ENCODE measurements at places on chromosomes 6 and 20.
A peak's percentile ranks its signal among the peaks of the same experiment; 100 is the strongest.

DNA sequence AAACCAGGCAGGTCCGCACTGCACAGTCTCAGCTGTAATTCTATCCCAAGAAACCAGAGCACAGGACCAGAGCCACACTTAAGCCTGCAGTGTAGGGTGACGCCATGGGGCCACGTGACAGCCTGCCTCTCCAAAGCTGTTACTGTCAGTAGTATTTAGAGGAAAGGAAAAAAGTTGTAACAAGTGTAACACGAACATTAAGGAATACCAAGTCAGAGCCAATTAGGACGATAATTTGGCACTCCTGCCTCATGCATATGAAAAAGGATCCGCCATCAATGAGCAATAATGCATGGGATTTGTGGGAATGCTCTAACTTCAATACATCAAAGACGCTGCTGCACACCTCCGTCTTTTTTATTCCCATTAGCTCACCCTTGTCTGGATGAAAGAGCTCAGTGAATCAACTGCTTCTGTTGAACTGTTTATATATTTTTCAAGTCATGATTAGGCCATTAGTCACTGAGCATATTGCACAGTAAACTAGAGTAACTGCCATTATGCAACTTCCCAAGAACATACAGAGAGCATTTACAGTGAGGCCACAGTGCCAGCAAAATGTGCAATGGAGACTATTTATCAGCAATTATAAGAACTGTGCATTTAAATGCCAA lies 79.9 kb downstream of the ATXN1 start:
- no peak for DNase-seq

DNA sequence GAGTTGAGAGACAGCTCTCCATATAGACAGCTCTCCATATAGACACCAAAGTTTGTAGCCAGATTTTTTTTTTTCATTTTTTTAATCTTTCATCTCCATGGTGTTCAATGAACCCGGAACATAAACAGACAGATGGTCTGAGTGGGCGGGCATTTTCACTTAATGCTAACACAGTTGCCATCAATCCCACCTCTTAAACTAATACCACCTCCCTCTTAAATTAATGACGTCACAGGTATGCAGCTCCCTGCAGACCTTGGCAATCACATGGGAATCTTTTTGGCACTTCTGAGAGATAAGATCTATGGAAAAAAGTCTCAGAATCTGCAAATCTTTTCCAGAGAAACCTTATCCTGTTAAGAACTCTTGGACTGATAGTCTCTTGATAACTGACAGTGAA lies 43.2 kb downstream of the PFDN4 start:
- DNase-seq: no peak

- peak; percentile 78 for DNase-seq
Observed at GRCh38 chr20:5569021-5569420, 181.2 kb upstream of the SHLD1 start.

DNA sequence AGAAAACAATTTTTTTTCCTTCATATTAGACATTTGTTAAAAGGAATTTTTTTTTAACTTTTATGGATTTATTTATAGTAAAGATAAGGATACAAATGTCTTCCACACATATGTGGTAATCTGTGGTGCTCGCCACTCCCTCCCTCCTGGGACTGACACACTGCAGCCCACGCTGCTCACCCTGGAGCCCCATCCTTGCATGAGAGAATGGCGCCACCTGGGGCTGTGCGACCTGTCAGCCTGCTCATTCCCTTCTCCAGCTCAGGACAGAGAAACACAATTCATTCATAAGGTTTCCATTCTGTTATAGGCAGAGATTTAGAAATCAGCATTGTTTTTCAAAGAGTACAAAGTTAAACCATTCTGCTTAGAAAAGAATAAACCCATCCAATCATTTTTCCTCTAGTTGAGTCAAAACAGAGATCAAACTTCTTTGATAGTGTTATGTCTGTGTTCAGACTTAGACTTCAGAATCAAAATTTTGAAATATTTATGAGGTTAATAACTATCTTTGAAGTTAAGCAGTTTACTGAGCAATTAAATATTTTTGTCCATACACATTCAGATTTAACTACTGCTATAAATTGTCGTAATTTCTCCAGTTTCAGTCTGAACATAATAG lies 42.8 kb upstream of the DYNLRB1 start:
- DNase-seq: peak; percentile 28

DNA sequence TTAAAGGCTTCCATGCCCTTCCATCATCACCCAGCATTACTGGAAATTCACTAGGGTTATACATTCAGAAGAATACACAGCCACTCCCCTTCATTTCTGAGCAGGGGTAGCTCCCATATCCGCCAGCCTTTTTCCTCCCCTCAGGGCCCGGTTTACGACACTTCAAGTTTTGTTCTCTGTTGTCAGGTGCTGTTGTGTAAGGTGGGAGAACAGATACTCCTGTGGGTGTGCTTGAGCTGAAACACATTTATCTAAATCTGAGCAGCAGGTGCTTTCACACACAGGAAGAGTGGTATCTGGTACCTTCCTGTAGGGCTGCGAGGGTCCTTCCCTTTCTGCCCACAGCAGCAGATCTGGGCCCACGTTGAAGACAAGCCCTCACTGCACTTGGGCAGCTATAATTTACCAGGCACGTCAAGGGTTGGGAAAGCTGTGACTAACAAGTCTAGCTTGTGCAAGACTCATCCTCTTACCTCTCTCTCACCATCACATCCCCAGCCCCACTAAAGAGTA lies 215.8 kb upstream of the RREB1 start:
- DNase-seq: no peak

GRCh38 chr20:38135651-38136420 lies 29.2 kb downstream of the TGM2 start:
- no peak for DNase-seq

- no peak for DNase-seq
Observed at GRCh38 chr6:95285881-95286280, 291.5 kb upstream of the MANEA start.

DNA sequence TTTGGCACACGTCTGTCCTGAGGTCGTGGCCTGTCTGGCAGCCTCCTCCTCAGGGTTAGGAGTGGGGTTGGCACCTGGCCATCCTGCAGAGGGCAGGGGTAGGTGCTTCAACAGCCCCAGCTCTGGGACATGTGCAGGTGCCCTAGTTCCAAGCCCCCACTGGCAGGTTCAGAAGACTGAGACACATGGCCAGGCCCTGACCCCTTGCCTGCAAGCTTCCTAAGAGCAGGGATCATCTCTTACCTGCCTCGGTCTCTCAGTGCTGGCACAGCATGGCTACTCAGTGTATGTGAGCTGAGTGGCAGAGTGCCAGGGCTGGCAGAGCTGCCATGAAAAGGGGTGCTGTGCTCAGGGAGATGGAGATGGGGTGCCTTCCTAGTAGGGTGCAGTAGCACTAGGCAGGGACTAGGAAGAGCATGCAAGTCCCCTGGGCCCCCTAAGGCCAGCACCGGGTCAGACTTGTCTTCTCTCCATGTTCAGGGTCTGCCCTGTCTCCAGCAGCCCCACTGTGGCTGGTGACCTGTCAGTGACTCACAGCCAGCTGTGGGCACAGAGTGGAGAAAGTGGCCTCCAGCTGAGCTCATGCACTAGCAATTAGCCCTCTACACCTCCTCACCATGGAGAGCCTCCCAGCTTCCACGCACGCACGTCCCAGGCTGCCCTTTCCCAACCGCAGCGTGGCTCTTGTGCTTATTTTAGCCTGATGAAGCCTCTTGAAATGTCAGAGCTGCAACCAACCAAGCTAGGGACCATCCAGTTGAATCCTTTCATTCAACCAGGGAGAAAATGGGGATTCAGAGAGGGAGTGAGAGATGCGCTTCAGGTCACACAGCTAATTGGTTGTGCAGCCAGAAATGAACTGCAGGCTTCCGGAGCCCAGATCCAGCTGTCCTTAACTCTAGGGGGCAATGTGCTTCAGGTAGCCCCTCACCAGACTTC lies 116.6 kb downstream of the MRPL14 start:
- no peak for DNase-seq

DNA sequence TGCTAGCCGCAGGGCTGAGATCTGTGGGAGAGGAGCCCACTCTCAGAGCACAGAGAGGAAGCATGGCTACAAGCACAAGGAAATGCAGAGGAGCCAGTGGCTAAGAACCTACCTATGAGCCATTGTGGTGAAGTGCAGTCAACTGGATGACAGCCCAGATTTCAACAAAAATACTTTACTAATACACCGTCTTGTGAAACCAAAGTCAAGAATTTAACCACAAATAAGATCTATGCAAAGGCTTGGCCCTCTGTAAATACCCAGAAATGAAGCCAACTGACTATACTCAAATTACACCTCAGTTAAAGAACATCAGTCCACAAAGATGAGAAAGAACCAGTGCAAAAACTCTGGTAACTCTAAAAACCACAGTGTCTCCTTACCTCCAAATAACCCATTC lies 40.1 kb upstream of the PTCHD4 start:
- no peak for DNase-seq

- no peak for DNase-seq
Observed at GRCh38 chr20:11813106-11813890, 104.4 kb upstream of the BTBD3 start.

DNA sequence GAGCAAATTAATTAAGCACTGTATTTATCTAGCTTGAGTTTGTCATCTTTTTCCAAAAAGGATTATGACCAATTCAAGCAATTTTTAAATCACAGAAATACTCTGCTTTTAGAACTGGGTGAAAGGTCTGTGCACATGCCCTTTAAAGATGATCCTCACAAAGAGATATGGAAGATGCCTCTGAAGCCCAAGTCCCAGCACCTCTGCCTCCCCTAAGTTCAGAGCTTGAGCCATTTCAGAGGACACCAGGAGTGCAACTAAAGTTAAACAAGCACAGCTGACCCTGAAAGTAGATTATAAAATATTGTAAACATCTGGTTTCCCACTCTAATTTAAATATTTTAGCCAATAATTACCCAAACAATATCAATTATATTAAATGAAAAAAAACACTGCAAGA lies 139.5 kb upstream of the BEND6 start:
- DNase-seq: no peak

GRCh38 chr6:83371423-83371822 lies 59.4 kb downstream of the ME1 start:
- no peak for DNase-seq

DNA sequence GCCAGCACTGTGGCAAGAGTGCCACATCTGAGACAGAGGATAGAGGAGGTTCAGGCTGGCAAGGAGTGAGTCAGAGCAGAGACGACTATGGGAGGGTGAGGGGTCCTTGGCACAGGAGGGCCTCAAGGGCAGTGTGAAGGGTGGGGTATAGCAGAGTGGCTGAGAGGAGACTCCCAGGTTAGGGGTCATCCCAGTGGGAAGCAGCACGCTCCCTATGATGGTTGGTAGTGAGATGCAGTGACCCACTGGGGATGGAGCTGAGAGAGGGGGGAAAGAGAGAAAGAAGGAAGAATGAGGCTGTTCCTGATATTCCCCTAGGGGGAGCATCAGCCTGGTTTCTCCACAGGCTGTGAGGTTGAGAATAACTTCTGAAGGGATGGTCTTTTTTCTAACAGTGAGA lies 97.3 kb downstream of the INSM1 start:
- no peak for DNase-seq

GRCh38 chr6:12844284-12845223 lies 128.0 kb downstream of the PHACTR1 start:
- DNase-seq: no peak

DNA sequence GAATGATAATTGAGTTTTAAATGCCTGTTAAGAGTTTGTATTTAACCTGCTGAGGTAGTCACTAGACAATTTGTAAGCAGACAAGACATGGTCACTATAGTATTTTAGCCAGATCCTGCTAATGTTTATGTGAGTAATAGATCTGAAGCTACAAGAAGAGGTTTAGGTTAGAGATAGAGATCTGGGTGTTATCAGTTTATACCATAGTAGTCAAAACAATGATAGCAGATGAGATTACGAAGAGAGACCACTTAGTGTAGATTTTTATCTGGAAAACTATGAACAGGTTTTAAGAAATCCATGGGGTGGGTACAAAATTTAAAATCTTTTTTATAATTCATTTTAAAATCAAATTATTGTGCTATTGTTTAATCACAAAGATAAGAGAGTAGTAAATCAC lies 47.5 kb downstream of the PHIP start:
- no peak for DNase-seq

- DNase-seq: no peak
Observed at GRCh38 chr6:88763160-88763559, 200.3 kb downstream of the RNGTT start.

DNA sequence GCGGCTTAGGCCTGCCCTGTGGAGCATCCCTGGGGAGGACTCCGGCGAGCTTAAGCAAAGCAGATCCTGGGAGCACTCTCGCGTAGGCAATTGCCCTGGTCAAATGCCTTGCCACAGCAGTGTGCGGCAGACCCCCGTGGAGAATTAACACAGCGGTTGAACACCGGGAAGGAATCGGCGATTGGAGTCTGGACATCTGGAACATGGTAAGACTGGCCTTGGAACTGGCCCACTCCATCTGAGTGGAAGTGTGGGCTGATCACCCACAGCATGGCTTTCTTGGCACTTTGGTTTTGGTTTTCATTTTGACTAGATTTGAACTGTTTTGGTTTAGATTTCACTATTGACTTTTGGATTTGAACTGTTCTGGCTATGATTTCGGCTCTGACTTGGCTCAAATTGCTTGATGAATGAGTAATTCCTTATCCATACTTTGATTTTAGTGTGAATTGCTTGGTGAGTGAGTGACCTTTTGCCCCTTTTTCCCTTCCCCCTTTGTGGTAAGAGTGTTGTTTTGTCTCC lies 300.7 kb downstream of the RNGTT start:
- no peak for DNase-seq

- DNase-seq: no peak
Observed at GRCh38 chr6:157537556-157537955, 156.6 kb downstream of the ZDHHC14 start.

GRCh38 chr6:88775866-88776571 lies 187.4 kb downstream of the RNGTT start:
- no peak for DNase-seq

GRCh38 chr20:2749951-2750490 lies 50.4 kb downstream of the CPXM1 start:
- no peak for DNase-seq

- DNase-seq: no peak
Observed at GRCh38 chr20:38965264-38965663, 3.1 kb downstream of the DHX35 start.

GRCh38 chr6:5786969-5787720 lies 219.6 kb downstream of the NRN1 start:
- no peak for DNase-seq
